ENCODE measurements at places on chromosomes 13 and 19.

DNA sequence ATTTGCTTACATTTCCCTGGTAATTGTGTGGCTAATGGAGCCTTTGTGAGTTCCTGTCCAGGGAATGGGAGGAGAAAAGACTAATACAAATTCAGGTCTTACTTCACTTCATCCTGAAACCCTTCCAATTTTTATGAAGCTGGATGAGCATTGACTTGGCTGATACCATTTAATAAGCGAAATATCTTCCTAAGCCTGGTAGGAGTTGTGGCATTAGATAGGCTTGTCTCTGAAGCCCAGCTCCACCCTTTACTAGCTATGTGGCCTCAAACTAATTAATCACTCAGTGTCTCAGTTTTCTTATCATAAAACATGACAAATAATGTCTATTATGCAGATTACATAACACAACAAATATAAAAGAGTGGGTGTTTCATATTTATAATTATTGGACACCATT lies 106.3 kb downstream of the FGF9 start:
- DNase-seq = no peak

GRCh38 chr19:3184847-3185460 lies 776 bp upstream of the NCLN start:
- no peak for DNase-seq

- no peak for DNase-seq
These were observed 6.9 kb upstream of the LTBP4 start for GRCh38 chr19:40594255-40594654.

GRCh38 chr13:107846642-107847041 lies 368.7 kb downstream of the LIG4 start:
- no peak for DNase-seq

DNA sequence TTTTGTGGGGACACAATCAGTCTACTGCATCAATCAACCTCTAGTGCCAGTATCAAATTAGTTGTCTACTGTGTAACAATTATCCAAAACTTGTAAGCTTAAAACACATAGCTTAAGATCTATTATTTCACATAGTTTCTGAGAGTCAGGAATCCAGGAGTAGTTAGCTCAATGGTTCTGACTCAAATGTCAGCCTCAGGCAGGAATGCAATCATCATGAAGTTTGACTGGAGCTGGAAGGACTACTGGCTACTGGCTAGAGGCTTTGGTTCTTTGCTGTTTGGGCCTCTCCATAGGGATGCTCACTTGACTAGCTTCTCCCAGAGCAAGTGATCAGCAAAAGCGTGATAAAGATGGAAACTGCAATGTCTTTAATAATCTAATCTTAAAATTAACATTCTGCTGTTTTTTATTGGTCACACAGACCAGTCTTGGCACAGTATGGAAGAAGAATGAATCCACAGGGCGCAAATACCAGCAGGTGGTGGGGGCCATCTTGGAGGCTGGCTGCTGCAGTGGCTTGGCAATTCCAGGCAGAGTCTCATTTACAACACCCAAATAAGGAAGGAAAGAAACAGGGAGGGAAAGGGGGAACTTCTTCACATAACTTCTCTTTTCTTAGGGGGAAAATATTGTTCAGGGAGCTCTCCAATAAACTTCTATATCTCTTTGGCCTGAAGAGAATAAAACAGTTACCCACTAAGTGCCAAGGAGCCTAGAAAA lies 15.7 kb downstream of the CAB39L start:
- peak; percentile 52 for DNase-seq

DNA sequence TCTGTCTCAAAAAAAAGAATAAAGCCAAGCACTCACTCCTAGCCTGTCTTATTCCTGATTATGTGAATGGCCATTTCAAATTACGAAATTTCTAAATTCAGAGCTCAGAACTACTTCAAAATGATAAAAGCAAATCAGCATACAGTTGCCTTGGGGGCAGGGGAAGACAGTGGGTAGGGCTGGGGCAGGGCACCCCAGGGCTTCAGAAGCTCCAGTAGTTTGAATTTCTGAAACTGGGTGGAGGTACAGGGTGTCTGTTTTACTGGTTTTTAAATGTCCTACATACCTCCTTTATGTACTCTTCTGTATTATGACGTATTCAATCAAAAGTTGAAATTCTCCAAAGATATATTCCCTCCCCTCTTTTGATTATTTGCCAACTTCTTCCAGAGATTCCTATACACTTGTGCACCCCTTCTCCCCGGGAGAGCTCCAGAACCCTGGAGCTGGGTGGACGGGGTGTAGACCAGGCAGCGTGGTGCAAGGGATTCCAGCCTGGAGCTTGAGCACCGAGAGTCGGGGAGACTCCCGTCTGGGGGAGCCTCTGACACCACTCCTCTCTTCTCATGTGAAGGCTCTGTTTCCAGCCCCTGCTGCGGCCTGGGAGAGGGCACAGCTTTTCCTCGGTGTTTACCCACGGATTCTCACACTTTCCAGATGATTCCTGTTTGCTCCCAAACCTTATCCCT lies 84.7 kb upstream of the GPR183 start:
- no peak for DNase-seq

- no peak for DNase-seq
These were observed 582 bp upstream of the PTPRH start for GRCh38 chr19:55209693-55210472.

GRCh38 chr13:41633776-41634175 lies 176.4 kb downstream of the RGCC start:
- DNase-seq = no peak

- peak; percentile 78 for DNase-seq
These were observed 11.4 kb upstream of the IGFL1 start for GRCh38 chr19:46218160-46218559.

- no peak for DNase-seq
These were observed 93.9 kb downstream of the LIG4 start for GRCh38 chr13:108121406-108121805.
